NCI-H1417 treated with DMSO at 0.1 percent for 48 hours (cell line): ENCODE measurements at places on chromosomes 3 and 15.

GRCh38 chr3:104796556-104796955 is 570.2 kb upstream of the ALCAM start:
- DNase-seq = no peak

GRCh38 chr3:25483456-25483855 is 55.4 kb downstream of the RARB start:
- no peak for DNase-seq

GRCh38 chr3:30188713-30189112 is 417.7 kb upstream of the TGFBR2 start:
- DNase-seq = no peak

- DNase-seq = no peak
Measured at GRCh38 chr15:60323322-60323721, 74.5 kb downstream of the ANXA2 start.

DNA sequence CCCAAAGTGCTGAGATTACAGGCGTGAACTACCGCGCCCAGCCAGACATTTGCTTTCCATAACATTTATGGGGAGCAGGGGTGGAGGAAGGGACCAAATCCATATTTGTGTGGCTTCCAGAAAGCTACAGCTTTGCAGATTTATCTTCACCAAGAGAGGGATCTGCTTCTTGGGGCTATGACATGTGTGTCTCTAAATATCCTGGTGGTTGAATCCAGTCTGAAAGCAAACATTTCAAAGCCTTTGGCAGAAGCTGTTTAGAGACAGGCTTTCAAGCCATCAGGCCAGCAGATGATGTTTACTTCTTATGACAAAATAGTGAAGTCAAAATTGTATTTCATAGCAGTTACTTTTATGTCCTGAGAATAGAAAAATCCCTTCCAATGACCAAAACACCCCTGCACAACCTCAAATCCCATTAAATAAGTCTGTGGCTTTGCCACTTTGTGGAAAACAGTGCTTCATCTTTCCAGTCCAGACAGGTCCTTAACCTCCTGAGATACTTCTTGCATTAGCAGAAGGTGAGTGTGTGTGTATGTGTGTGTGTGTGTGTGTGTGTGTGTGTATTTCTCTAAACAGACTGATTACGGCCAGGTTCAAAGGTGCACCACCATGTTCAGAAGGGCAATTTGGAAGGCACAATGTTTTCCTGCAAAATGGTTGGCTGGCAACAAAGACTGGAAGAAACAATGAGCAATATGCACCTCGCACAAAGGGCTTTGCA is 191.4 kb upstream of the LRIG1 start:
- no peak for DNase-seq

- DNase-seq = no peak
Measured at GRCh38 chr3:190709351-190709773, 153.1 kb downstream of the GMNC start.

GRCh38 chr3:47871389-47871788 is 68.5 kb downstream of the DHX30 start:
- DNase-seq = no peak

DNA sequence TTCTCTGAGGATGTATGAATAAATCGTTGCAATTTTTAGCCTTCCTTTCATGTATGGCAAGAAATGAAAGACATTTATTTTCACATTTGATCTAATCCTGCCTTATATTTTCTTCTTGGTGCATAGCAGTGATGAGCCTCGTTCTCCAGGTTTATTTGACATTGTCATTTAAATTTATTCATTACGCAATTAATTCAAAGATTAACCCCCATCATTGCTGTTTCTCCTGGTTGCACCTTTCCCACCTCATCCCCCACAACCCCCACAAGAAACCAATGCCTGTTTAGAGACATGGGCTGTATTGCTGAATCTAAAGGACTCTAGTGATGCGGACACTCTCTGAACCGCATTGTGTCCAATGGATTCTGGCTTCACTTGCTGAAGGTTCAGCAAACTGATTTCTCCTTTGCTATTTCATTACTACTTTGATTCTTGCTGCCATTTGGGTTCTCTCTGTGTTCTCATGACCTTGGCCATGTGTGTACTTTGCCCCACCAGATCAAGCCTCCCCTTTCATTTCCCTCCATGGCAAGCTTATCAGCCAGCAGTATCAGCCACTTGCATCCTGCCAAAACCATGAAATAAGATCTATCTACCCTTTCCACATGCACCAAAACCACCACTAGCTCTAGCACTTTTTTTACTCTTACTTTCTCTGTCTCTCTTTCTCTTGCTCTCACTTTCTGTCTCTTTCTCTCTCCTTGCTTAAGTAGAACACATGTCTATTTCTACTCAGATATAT is 382.7 kb downstream of the GBE1 start:
- no peak for DNase-seq

DNA sequence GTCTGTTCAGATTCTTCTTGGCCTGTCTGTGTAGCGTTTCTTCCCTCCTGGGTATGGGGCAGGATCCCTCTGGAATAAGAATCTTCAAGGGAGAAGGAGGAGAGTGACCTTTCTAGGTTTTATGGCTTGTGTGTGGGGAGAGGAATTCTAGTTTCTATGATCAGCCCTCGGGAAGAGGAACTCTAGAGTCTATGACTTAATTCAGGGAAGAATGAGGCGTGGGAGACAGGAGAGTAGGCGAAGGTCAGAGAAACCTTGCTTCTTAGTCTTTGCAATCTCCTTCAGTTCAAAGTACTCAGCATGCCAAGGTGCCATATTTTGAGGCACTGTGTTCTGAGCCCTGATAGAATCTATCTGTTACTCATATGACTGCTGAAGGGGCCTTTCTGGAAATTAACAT is 99.2 kb upstream of the C3orf80 start:
- DNase-seq = no peak

- no peak for DNase-seq
Measured at GRCh38 chr15:51131596-51132290, 37.0 kb upstream of the TNFAIP8L3 start.

- no peak for DNase-seq
Measured at GRCh38 chr3:16298891-16299290, 33.9 kb downstream of the OXNAD1 start.

DNA sequence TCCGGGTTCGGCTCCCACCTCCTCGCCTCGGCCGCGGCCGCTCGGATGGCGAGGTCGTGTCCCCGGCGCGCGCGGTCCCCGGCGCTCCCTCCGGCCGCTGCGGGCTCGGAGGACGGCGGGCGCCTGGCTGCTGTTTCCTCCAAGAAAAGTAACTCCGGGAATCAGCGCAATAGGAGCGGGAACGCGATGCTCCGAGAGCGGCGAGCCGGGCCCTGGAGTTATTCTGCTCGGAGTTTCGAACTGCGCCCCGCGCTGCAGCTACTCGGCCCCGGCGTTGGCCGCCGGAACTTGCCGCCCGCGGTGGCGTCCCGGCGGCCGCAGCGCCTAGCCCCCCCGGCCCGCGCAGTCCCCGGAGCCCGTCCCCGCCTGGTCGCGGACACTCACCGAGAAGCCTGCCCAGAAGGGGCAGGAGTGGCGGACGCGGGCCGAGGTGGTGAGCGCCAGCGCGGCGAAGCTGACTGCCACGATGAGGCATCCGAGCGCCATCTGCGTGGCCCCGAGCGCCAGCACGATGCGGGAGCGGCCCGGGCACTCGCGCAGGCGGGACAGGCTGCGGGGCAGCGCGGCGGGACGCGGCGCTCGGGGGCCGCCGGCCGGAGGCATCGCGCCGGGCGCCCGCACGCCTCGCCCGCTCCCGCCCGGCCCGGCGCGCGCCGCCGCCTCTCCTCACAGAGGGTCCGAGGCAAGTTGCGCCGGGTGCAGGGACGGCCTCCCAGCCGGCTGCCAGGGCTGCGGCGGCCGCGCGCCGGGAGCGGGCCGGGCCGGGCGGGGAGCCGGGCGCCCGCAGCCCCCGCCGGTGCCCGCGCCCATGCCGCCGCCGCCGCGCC is 251.9 kb downstream of the TJP1 start:
- no peak for DNase-seq

DNA sequence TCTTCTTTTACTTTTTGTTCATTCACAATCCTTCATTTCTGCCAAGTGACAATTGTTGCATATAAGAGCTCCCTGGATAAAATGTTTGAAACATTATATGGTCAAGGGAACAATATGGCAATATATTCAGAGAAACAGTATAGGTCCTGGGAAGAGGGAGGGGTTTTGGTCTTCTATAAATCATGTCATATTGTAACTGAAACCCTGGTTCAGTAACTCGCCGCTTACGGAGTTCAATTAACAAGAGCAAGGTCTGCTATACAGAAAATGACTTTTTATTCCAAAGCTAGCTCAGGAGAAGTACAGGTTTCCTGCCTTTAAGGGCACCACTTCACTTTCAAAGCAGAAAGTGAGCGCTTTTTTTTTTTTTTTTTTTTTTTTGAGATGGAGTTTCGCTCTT is 522.1 kb upstream of the TGFBR2 start:
- DNase-seq = no peak

DNA sequence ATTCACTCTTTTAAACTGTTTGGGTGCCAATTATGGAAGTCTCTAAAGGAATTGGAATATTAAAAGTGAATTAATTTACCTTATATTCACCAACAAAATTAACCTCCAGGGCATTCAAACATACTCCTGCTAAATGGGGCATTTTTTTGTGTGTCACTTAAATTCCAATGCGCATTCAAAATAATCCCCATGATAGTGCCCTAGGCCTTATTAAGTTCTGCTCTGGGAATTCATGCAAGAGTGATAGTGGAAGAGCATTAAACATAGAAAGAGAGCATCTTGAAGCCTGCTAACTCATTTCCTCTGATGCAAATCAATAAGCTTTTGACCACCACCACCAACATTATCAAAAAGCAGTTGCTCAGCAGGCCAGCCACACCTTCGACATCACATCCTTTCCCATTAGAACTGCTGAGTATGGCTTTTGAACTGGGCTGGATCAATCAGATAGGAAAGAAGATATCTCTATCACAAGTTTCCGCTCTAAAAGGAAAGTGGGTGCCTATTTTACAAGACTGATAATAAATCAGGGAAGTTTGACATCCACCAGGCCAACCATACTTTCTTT is 156.7 kb downstream of the TMCO5A start:
- no peak for DNase-seq
